ENCODE measurements at places on chromosomes 4 and X. TPM values are rescaled to one million over a fixed set of nuclear protein-coding genes. Genes with fewer than 3 reads are reported as not detected.

The CACNA1F gene
- total RNA-seq: not detected

The ATP6AP2 gene
- total RNA-seq: 54.1 TPM

The PPP2R2C gene
- total RNA-seq: 0.27 TPM

- no peak for DNase-seq
Measured at GRCh38 chrX:115177932-115178331, 11.3 kb upstream of the RBMXL3 start.

DNA sequence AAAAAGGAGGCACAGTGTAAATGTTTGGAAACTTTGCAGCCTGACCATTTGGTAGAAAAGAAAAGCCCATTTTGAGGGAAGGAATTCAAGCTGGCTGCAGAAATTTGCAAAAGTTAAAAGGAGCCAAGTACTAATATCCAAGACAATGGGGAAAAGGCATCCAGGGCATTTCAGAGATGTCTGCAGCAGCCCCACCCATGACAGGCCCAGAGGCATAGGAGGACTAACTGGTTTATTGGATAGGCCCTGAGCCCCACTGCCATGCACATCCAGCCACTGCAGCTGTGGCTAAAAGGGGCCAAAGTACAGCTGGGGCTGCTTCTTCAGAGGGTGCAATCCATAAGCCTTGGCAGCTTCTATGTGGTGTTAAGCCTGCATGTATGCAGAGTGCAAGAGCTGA is 104.9 kb downstream of the HS3ST1 start:
- no peak for DNase-seq
